ENCODE measurements at places on chromosomes 7 and 10.
A peak's percentile ranks its signal among the peaks of the same experiment; 100 is the strongest.

- DNase-seq = no peak
Observed at GRCh38 chr7:148791546-148791945, 92.5 kb downstream of the EZH2 start.

DNA sequence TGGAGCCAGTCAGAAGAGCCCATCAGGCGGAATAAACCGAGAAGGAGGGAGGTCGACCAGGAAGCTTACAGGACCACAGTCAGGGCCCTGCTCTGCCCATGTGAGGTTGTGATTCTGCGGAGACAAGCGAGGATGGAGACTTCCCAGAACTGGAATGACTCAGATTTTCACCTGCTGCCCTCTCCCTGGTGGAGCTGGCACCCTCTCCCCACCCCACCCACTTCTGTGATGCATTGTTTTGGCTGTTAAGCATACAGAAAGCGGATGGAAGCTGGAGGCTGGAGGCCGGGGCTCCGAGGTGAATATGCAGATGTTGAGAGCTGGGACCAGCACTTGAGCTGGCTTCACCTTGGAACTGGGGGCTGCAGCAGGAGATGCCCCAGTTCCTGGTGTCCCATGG, 57.4 kb downstream of the NPTX2 start:
- no peak for DNase-seq

DNA sequence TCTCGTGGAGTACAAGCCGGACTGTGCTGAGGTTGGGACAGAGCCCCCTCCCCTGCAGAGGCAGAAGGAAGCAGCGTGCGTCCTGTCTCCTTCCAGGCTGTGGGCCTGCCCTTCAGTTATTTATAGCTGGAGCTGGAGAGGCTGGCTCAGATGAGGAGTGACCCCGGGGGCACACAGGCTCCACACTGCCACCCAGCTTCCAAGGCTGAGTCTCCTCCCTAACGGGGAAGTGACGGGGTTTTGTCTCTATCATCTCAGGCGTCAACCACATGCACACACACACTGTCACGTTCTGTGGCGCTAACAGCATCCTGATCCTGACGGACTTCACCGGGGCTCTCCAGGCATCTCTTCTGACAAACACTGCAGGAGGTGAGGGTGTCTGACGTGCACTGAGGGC, 25.4 kb downstream of the AMZ1 start:
- DNase-seq = no peak

DNA sequence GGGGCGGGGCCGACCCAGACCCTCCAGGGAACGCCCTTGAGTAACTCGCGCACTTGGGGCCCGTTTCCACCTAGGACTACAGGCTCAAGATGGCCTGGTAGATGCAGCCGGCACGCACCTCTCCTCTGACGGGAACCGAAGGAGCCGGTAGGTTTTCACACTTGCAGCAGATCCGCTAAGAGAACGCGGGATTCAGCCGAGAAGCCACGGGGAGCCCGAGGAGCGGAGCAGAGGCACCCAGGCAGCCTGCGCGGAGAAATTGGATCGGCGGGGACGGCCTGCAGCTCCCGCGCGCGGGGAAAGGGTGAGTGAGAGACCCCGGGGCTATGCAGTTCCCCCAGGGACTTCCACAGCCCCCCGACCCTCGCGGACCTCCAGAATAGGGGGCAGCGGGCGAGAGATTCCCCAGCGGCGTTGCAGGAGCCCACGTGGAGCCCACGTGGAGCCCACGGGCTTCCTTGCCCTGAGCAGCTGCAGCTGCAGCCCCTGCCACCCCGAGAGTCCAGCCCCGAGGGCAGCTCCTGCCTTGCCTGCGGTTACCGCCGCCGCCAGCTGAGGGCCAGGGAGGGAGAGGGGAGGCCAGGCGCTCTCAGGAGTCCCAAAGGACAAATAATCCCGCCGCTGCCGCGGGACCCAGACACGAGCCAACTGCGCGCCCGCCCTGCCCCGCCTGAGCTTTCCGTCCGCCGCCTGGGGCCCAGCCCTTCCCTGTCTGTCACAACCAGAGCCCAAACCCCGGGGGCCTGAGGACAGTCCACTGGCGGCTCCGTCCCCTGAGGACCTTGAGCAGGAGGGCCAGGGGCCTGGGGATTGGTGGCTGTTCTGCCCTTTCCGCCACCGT, 13.1 kb downstream of the IFT22 start:
- peak; percentile 66 for DNase-seq

DNA sequence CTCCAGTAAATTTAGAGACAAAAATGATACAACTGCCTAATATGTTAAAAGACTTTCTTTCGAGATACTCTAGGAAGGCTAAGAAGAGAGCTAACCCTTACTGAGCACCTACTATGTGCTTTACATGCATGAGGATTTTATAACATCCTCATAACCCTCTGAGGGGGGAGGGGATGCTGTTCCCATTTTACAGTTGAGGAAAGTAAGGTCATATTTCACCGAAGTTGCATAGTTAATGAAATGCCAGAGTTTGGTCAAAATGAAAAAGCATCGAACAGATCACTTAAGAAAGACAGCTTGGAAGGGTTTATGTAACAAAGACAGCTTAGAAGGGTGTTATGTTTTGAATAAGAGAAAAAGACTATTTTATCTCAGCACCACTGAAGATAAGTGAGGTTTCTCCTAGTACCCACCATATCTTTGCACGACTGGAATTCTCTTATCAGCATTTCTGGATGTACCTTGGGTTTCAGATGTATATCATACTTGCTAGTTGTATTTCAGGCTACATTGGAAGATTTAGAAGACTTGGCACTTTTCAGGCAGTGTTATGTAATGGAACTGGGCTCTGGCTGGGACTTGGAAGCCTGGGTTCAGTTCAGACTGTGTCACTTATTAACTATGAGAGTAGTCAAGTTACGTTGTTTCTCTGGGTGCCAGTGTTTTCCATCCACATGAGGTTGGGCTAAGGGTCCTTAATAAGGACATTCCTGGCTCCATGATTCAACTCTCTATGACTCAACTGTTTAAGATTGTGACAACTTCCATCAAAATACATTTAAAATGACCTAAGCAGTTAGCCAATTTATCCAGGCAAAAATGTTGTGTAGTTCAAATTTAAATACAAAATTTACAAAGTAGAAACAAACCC, 6.0 kb downstream of the RHOBTB1 start:
- no peak for DNase-seq

DNA sequence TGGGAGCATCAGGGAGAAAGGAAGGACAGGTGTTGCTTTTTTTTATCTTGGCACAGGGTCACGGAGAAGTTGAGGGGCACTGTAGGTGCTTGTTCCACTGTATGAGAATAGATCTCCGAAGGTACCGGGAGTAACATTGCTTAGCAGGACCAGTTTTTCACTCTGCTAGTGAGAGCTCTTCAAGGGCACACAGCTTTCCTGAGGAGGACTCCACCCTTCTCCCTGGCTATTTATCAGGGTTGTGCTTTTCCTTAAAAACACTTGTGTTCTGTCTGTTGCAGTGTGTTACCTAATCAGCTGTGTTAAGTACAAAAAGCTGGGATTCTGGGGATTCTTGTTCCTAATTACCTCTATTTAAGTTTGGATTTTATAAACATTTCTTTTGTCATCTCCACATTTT, 160.5 kb downstream of the SND1 start:
- DNase-seq = peak; percentile 70

GRCh38 chr7:53001221-53001620, 34.2 kb upstream of the POM121L12 start:
- DNase-seq = no peak

GRCh38 chr7:37833818-37834146, 14.6 kb upstream of the NME8 start:
- DNase-seq = no peak

DNA sequence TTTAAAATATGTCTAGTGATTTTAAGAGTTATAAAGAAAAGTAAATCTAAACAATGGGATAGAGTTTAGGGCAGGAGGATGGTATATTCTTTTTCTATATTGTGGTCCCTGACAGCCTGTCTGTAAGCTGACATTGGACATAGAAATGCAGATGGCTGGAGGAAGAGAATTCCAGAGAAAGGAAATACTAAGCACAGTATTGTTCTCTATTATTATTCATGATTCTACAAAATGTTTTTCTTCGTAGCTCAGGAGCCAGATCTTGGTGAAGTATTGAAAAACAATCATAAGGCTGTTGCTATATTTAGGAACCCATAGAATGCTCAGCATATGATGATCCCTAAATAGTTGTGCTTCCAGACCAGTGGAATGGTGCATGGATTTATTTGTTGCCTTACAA, 117.0 kb upstream of the FAM3C start:
- no peak for DNase-seq

DNA sequence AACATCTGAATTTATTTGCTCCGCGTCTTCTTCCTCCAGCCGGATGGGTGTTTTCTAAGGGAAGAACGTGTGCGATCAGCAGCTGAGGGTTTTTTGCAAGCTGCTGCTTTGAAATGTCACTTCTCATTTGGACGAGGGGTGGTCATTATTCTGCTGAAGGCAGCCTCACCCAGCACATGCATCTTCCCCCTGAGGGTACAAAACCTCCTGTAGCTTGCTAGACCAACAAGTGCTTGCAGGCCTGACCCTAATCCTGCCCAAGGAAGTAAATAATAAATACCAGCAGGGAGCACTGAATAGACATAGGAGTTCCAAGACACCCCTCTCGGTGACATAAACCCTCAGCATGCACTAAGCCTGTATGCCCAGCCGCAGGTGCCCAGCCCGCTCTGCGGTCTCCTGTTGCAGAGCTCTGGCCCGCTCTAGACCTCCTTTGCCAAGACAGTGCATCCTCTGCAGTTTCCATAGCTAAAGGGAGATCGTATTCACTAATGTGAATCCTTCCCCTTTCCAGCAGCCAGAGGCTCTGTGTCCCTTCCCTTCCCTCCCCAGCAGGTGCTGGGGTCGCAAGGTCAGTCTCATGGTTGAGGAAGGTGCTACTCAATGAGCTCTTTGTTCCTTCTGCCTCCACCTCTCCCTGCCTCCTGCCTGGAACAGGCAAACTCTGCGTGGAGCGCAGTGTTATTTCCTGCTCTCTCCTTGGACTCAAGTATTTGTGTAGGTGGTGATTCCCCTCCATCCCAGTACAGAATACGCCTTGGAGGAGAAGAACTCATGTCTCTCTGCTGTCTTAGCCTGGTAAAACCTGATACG, 36.6 kb downstream of the SBDS start:
- DNase-seq = no peak

- DNase-seq = no peak
Observed at GRCh38 chr7:3953946-3954345, 652.9 kb downstream of the SDK1 start.

DNA sequence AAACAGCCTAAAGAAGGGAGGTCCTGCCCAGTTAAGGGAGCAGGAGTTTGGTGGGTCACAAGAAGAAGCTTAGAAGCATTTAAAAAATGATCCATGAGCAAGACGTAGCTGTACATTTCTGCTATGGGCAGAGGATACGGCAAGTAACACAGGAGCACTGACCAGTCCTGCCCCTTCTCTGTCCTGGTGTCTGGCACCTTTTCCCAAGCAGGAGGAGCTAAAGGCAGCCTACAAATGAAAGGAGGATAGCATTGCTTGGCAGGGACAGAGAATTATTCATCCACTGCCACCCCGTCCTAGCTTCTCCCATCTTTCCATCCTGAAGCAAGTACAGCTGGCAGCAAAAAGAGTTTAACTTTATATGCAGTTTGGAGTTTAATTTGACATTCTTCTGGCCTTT, 1077.6 kb downstream of the TYW1 start:
- DNase-seq = no peak

DNA sequence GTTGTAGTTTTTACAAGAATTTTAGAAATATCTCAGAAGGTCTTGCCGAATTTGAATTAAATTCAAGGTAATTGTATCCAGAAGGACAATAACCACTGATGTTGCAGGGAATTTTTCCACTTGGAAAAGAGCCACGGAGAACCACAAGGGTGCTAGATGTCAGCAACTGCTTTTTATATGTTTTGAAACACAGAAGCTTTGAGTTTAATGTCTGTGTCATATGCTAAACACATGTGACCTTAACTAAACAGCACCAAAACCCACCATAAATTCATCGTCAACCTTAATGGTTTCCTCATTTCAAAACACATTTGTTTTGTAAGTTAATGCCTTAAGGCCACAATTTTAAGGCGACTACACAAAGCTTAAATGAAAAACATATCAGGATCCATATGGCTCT, 106.9 kb downstream of the COL28A1 start:
- DNase-seq = no peak

GRCh38 chr10:118444069-118444468, 101.9 kb upstream of the FAM204A start:
- peak; percentile 28 for DNase-seq

GRCh38 chr10:133195611-133196010, 34.4 kb upstream of the UTF1 start:
- no peak for DNase-seq

DNA sequence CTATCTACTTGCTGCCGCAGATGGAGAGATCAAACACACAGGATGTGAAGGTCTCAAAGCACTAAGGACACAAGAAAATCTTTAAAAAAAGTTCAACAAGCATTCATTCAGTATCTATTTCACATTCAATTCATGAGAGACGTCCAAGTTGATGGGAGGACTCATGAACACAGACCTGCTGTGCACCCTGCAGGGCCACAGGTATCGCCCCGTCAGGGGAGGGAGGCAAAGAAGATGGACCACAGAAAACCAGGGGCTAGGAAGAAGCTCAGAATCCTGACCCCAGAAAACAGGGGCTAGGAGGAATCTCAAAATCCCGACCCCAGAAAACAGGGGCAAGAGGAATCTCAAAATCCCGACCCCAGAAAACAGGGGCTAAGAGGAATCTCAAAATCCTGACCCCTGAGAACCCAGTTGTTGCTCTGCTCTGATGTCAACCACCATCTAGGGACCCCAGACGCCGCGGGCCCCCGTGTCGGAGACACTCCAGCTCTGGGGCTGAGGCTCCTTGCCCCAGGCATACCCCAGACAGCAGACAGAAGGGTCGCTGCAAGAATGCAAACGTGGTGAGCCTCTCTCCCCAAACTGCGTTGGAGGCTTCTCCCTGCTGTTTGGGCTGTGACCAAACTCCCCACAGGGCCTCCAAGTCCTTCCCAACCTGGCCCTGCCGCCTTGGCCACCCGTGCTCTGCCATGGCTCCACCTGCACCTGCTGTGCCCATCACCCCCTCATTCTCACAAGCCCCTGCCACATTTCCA, 197.6 kb downstream of the DIP2C start:
- DNase-seq = no peak

- DNase-seq = no peak
Observed at GRCh38 chr10:43125274-43125845, 12.9 kb upstream of the CSGALNACT2 start.

DNA sequence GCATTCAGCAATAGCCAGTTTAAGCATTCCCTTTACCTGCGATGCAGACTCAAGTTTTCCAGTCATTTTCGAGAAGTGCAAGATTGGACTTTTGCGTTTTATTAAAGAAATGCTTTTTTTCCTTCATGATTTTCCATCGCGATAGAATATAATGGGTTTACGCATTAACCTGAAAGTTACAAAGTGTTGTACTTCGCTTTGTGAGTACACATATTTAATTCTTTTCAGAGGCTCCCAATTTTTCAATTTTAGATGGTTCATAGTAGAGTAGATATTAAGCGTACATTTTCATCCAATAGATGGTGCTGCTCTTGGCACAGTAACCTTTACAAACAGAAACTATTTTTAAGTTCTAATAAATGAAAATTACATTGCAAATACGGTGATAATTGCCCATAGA, 1.3 kb downstream of the PTPRZ1 start:
- DNase-seq = no peak

DNA sequence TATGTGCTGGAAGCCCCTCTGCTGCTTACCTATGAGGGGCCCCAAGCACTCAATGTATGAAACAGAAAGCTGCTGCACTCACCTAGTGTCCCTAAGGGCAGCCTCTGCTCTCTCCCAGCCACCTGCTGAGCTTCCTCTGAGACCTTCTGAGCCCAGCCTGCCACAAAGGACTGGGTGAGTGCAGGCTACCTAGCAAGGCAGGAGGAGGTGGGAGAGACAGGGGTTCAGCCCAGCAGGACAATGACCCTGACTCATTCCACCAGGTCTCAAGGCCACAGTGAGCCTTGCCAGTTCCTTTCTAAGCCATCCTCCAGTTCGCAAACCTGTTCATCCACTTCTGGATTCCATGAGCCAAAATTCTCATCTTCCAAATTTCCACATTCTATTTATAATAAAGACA, 16.3 kb downstream of the VOPP1 start:
- DNase-seq = no peak
